ENCODE measurements at places on chromosomes 3 and 15.

- DNase-seq: no peak
These were observed 188.9 kb upstream of the ATP10A start for GRCh38 chr15:26051761-26052675.

- DNase-seq: no peak
These were observed 6.6 kb upstream of the BTLA start for GRCh38 chr3:112505907-112506306.

DNA sequence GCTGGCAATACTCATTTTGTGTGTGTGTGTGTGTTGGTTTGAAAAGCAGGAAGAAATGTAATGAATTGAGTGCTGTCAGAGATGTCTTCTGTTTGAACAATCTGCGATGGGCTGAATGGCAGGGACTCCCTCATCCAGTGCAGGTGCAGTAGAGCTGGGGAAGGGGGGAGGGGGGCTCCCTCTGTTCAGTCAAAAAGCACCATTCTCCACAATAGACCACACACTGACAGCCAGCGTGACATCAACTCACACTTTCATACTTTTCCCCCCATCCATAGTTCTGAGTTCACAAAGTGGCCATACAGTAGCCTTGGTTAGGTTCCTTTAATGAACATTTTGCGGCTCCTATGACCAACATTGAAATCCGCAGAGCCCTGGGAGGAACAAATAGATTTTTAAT lies 10.4 kb downstream of the SOX2 start:
- DNase-seq: no peak

DNA sequence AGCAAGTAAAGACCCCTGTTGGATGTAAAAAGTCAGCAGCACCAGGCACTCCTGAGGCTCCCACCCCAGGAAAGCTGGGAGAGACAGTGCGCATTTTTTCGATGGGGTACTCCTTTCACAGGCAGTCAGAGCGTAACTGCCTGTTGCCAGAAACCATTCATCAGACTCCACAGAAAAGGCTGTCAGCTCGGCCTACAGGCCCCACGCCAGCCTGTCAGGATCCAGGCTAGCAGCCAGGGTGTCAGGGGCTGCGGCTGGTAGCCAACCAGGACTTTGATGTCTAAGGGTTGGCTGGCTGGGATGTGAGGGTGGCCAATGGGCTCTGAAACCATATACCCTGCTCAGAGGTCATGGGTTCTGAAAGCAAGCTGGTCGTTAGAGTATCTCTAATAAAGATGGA lies 164.5 kb downstream of the WNT5A start:
- no peak for DNase-seq

DNA sequence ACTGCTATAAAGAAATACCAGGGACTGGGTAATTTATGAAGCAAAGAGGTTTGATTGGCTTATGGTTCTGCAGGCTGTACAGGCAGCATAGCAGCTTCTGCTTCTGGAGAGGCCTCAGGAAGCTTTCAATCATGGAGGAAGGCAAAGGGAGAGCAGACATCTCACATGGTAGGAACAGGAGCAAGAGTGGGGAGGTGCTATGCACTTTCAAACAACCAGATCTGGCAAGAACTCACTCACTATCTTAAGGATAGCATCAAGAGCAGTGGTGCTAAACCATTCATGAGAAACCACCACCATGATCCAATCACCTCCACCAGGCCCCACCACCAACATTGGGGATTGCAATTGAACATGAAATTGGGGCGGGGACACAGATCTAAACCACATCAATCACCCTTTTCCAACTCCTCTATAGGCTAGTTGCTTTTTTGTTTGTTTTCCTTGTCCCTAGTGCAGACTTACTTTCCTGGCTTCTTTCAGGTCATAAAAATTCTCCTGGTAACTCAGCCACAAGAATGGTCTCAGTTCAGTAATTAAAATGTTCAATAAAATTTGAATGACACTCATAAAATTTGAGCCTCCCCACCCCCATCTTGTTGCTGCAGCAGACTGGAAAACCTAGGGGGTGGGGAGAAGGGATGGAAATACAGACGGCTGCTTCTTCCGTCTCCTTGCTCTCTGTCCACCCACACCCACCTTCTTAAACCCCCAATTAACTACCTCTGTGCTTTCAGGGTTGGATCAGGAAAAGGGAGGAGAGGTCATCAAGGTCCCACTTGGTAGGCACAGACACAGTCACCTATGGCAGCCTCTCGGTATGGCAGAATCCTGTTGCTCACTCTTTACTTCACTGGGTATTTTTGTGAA lies 16.3 kb upstream of the TIPARP start:
- DNase-seq: no peak

DNA sequence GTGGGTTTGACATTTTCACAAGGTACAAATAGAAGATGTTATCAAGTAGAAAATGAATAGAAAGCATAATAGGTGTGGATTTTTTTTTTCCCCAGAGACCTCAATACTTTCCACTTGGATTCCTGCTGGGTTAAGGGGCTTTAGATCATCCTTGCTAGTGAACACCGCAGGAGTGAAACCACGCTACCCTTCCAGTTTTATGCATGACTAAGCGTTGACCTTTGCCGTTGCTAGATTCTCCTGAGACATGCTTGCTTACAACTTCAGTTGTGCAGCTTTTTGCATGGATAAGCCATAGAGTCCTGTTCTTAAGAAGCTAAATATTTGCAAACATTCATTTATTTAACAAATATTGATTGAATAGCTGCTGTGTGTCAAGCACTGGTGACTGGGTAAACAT lies 299.7 kb upstream of the LMCD1 start:
- no peak for DNase-seq

DNA sequence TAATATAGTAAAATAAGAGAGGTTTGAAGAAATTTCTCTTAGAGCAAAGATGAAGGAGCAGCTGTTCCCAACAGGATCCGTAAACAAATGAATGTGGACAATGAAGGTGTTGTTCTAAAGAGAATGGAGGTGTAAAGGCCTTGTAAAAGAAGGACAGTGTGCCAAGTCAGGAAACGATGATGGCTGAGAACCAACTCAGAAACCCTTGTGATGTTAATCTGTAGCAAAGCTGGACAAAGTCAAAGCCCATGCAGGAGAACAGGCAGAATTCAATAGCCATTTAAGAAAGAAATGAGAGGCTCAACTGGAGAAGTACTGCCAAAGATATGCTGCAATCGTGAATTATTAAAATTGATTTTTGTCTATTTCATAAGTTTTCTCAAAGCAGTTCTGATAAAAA lies 192.2 kb downstream of the MBNL1 start:
- DNase-seq: no peak

DNA sequence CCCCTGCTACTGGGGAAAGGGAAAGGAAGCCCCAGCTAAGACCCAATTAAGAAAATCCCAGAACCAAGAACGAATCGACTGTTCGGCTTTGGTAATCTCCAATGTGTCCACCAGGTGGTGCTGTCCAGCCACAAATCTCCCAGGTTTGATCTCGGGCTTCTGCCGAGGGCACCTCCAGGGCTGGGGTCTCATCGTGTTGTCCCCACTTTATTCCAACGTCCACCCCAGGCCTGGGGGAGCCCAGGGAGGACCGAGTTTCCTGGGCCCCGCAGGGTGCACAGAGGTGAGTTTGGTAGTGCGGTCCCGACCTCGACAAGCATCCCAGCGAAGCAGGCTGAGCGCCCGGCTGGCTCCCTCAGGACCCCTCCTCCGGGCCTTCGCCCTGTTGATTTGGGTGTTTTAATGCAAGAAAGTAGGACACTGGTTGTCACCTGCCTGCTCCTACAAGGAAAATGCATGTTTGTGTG lies 185.1 kb downstream of the GOLGA6L6 start:
- no peak for DNase-seq

DNA sequence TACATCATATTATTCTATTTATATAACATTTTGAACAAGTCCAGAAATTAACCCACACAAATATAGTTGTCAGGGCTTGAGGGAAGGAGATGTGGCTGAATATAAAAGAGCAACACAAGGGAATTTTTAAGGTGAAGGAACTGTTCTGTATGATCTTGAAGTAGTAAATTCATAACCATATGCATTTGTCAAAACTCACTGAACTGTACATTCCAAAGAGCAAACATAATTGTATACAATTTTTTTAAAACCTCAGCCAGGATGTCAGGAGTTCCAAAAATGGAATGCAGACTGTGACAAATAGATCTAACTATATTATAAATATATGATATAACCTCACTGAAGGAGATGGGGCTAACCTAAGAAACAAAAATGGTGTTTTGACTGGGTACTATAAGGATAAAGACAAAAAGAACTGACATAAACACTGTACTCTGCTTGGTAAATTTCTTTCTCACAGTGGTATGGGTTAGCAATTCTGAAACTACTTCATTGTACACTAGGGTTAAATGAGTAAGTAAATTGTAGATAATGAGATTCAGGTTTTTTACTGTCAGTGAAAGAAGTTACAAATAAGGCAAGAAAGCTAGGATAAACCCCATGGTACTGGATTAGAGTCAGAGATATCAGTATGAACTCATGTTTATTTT lies 14.4 kb downstream of the GOLGB1 start:
- DNase-seq: no peak

- peak; percentile 21 for DNase-seq
These were observed 1.3 kb downstream of the GMPS start for GRCh38 chr3:155871746-155872158.

- DNase-seq: no peak
These were observed 53.1 kb downstream of the PAK2 start for GRCh38 chr3:196792771-196793170.

DNA sequence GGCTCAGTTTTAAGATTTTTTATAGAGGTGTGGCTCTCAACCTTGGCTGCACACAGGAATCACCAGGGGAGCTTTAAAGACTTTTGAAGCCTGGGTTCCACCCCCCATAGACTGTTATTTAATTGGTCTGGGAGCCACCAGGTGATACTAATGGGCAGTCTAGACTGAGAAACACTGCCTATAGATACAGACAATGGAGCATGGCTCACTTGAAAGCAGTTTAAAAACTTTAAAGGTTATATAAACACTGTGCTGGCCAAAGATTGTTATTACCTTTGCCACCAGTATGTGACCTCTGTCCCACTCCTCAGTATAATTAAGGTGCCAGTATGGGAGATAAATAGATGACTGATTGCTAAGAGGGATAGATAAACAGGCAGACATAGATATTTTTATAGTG lies 3.8 kb downstream of the GOLIM4 start:
- DNase-seq: peak; percentile 25

DNA sequence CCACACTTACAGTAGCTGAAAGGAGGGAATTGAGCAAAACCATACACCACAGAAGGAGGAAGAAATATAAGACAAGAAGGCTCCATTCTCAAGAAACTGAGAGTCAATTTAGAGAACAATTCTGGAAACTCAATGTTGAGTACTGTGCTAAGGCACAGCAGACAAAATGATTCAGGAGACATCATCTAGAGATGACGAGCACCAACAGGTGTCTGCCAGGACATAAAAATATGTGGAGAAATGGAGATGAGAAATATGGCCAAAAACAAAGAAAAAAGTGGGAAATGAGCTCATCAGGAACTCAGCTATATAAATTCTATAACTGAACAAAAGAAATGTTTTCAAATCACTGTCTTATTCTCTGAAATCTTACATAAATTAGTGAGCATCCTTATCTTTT lies 343.7 kb downstream of the ERC2 start:
- no peak for DNase-seq

DNA sequence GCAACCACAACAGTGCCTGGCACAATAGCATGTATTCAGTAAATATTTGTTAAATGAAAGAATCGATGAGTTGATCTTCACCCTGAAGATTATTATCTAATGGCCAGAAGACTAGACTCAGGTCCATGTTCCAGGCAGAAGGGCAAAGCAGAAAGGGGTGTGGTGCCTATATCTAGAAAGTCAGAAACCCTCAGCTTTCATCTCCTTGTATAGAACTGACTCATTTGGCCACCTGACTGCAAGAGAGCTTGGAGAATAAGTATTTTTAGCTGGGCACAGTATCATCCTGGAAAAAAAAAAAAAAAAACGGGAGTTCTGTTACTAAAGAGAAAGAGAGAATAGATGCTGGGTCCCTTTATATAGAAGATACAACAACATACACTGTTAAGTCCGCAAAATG lies 69.7 kb upstream of the SPRED1 start:
- no peak for DNase-seq

DNA sequence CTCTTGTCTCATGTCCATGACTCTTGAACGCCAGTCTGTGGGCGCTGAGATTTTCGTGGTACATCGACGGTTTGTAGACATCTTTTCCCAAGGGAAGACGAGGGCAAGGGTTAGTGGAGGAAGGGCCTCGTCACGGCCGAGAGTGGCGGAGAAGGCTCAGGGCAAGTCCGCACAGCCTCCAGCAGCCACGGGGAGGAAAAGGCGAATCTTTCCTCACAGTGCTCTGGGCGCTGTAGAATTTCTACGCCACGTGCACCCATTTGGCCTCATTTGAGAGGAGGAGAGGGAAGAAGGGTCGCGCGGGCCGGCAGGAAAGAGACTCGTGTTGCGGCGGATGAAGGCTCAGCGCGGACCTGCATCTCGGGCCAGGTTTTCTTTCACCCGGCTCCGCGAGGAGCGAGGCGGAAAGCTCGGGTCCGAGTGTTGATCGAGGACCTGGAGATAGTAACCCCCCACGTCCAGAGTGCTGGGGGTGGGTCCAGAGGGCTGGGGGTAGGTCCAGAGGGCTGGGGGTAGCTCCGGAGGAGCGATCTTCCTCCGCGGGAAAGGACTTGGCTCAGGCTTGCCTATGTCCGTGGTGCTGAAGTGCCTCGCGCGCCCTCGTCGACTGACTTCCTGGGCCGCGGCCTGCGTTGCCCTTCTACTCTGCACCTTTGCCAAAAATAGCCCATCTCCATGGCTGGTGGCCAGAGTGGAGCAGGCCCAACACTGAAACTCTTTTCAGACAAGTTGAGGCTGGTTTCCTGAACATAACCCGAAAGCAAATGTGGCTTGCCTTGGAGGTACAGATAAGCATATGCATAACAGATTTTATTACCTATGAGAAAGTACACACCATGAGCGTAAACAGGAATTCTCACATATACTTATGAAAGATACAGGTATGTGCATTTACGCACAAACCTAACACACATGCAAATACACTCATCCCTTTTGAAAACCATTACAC lies 1.1 kb downstream of the SLC35G2 start:
- no peak for DNase-seq

DNA sequence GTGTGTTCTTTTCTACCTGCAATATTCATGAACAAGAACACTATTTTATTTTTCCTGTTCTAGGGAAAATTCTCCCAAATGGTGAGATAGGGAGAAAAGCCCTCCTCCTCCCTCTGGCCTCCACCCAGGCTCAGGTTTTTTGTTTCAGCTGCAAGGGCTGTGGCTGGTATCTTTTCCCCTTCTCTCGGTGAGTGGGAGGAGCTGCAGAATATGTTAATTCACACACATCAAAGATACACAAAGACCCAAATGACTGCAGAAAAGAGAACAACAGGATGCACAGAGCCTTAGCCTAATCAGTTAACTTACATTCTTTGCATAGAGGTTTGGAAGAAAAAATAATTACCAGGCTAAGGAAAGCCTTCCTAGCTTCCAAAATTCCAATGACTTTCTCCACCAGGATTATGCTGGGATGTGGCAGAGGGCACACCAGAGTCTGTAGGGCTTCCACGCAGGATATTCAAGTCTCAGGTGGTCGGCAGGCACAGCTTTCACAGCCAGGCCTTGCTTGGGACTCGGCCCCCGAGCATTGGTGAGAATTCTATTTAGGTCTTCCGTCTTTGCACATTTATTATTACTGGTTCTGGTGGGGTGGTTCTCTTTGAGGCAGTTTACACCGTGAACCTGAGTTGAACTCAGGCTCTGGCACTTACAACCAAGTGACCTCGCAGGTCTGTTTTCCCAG lies 64.9 kb downstream of the ABHD5 start:
- DNase-seq: no peak

- no peak for DNase-seq
These were observed 41.5 kb upstream of the CFAP161 start for GRCh38 chr15:81092559-81092902.

Measured in NCI-H2227 treated with DMSO at 0.1 percent for 48 hours (cell line).